ENCODE measurements at places on chromosomes 11 and 22. TPM values are rescaled to one million over a fixed set of nuclear protein-coding genes. Genes with fewer than 3 reads are reported as not detected.

CSNK1E gene
- total RNA-seq = 99.3 TPM

C11orf42 gene
- not detected for total RNA-seq

NPAS4 gene
- total RNA-seq = not detected

GVQW3 gene
- 1.8 TPM for total RNA-seq

KRTAP5-10 gene
- not detected for total RNA-seq

LMNTD2 gene
- total RNA-seq = 0.26 TPM

- DNase-seq = no peak
Observed at GRCh38 chr11:100703801-100704575, 16.9 kb downstream of the ARHGAP42 start.

- DNase-seq = no peak
Observed at GRCh38 chr11:80844110-80844819, 1403.4 kb upstream of the TENM4 start.

- no peak for DNase-seq
Observed at GRCh38 chr11:118214210-118214914, 10.4 kb downstream of the JAML start.

DNA sequence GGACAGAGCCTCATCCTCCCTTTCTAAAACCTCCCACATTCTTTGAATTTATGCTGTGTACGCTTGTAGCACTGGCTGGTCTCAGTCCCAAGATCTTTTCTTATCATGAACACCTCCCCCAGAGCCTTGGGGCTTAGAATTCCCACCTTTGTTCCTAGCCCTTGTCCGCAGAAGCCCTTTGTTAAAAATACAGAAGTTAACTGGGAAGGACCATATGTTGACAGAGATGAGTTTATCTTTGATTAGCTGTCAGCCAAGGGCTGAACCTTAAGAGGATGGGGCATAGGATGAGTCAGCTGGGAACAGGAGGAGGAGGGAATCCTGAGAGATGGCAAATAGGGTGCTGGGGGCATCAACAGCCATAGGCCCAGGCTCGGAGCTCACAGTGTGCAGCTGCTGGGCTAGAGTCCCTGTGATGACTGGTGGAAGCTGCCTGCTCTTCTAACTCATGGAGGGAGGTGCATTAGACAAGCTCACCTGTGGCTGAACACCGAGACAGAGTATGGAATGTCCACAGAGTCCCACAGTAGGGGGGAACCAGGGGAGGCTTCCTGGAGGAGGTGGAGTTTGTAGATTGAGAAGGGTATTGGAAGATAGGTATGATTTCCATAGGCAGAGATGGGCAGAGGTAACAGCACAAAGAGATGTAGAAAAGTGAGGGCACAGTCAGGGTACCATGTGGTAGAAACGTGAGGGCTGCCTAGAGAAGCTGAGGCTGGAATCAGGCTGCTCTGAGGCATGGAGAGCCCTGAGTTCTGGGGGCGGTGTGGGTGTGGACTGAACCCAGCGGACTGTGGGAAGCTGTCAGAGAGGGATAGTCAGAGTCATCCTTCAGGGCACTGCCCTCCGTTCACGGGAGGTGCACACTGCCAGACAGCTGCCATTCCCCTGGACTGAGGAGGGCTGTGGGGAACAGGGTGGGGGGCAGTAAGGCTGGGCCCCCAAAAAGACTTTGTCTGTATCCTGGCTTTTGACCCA lies 9.9 kb downstream of the MICAL2 start:
- no peak for DNase-seq

- DNase-seq = no peak
Observed at GRCh38 chr11:118417801-118418200, 16.4 kb downstream of the ATP5MG start.

DNA sequence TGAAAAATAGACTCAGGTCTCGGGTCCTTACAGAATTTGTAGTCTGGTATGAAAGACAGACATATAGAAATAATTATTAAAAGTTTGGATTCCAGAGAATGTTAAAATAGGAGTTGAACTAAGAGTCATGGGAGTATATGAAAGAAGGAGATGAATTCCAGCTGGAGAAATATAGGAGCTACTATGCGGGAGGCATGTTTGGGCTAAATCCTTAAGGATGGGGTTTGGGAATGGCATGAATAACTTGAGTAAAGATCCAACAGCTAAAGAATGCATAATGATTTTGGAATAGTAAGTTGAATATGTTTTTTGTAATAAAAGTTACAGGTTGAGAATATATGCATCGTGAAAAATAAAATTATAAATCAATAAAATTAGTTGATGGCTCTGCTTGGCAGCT lies 129.4 kb upstream of the SLC5A12 start:
- DNase-seq = no peak

- DNase-seq = no peak
Observed at GRCh38 chr11:110089617-110090282, 3.4 kb upstream of the ZC3H12C start.

- no peak for DNase-seq
Observed at GRCh38 chr22:49006207-49007012, 821.3 kb downstream of the BRD1 start.

GRCh38 chr11:91926965-91927364 lies 297.7 kb upstream of the FAT3 start:
- no peak for DNase-seq

DNA sequence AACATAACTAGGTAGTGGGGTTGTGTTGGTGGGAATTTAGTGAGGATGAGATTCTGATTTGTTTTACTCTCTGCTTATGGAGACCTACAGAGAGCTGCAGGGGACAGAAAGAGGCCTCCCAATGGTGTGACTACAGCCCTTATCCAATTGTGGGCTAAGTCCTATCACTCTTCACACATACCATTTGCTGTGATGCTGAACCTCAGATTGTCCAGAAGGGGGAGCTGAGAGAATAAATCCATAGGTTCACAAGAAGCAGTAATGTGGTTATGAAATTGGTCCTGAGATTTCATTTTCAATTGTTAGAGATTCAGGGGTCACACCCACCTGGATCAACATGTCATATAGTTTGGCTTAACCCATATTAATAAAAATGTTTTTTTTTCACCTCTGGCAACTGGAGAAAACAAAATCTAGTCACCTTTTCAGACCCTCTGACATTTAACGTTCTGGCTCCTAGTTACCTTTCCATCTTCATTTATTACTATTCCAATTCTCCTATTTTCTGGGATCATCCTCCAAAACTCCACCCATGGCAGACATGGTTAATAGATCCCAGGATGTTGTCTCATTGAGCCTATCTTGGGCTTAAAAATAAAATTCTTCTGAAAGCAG lies 53.3 kb upstream of the PTPN5 start:
- DNase-seq = peak; percentile 30

- no peak for DNase-seq
Observed at GRCh38 chr22:36629320-36629719, 74.2 kb downstream of the CACNG2 start.

DNA sequence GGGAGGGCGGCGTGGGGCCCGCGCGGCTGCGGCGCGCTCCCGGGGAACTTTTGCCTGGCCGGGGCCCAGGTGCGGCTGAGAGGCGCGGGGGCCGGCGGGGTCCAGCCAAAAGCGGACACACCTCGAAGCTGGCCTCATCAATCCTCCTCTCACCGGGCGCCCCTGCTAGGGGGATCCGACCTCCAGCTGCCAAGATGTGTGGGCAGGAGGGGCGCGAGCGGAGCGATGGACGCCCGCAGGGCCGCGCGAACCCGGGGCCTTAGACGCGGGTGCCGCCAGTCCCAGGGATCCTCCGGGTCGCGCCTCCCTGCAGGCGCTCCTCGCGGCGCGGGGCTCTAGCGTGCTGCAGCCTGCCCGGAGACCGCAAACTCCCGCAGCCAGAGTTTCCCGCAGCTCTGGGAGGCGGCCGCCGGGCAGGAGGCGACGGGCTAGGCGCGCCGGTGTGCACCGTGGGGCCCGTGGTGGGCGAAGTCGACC lies 785 bp downstream of the IGSF9B start:
- no peak for DNase-seq

- no peak for DNase-seq
Observed at GRCh38 chr11:62988276-62988675, 3.5 kb upstream of the SLC22A6 start.

DNA sequence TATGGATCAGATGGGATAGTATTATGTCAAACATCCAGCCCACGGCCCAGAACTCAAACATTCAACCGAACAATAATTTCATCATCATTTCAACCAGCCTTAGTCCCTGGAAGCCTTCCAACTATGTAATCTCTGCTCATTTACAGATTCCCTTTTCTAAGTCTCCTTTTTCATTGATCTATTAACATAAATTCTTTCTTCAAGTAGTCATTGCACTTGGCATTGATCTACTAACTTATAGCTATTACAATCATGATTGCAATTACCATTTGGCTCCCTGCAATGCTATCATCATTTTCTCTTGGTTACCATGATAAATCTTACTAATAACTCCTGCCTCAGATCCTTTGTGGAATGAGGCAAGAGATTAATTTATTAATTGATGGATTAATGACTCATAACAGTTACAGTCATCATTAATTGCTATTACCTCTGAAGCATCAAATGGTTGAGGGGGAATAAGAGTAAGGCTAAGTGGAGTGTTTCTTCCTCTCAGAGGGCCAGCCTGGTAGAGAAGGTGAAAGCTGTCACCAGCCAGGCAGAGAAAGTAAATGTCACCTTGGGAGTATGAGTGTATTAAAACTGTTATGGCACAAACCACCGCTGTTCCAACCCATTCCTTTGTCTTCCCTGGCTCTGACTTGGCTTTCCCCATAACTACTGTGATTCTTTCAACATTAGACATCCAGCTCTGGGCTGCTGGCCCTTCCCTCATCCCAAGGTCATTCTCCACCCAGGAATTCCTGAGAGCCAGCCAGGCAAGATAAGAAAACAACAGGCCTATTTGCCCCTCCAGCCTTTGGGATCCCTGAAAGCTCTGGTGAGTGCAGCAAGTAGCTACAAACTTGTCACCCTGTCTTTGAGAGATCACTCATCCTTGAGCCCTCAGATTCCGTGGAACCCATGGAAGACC lies 174.7 kb downstream of the RRAS2 start:
- peak; percentile 14 for DNase-seq

DNA sequence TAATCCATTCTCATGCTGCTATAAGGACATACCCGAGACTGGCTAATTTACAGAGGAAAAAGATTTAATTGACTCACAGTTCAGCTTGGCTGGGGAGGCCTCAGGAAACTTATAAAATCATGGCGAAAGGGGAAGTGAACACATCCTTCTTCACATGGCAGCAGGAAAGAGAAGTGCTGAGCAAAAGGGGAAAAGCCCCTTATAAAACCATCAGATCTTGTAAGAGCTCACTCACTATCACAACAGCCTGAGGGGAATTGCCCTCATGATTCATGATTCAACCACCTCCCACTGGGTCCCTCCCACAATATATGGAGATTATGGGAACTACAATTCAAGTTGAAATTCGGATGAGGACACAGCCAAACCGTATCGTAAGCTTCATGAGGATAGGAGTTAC lies 3.8 kb upstream of the CYB5R2 start:
- DNase-seq = no peak

Data from fibroblast of lung (primary cell).